Spinal cord (tissue), 10 donors: ENCODE measurements at places on chromosomes 3 and 15.

GRCh38 chr15:101450403-101451265 is 38.9 kb downstream of the PCSK6 start:
- DNase-seq: no peak

GRCh38 chr3:195911946-195912270 is 3.6 kb upstream of the TNK2 start:
- DNase-seq: no peak

DNA sequence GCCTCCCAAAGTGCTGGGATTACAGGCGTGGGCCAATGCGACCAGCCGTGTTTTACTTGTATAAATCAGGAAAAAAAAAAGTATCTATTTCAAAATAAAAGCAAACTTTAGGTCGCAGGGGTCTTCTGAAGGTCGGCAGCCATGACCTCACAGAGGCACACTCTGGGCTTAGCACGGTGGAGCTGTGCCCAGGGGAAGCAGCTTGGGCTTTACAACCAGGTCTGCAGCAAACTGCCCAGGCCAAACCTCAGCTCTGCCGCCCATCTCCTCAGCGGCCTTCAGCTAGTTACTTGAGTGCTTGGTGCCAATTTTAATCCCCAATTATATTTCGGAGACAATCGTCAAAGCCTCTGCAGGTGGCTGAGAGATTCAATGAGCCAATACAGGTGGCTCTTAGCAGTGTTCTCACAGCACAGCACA is 30.1 kb downstream of the ZDHHC19 start:
- no peak for DNase-seq

GRCh38 chr3:58013973-58014649 is 5.9 kb downstream of the FLNB start:
- DNase-seq: peak; percentile 56

DNA sequence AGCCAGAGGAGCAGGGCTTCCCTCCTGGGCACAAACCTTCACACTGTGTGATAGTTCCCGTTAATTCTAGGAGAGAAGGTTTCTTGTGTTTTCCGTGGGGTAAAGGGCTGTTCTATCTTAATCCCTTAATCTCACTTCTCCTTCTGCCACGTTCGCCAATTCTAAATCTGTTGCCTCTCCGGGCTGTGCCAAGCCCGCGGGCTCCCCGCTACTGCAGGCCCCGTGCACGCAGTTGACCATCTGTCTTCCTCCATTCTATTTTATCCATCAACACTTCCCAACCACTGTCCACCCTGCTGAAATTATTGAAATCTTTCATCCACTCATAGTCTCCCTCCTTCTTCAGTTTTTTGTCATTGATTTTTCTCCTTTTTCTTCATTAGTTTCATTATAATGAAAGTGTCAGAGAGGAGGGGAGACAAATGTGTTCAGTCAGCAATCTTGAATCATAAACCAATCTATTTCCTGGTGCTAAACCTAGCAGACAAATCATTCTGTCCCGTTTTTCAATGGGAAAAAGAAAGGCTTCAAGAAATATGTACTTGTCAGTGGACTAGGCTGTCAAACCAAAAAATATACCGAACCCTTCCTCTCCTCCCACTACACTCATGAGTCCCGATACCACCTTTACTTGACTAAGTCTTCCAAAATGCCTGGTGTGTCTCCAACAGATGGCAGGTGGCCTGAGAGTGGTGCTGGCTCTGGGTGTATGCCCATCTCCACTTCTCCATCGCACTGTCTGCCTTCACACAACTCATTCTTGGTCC is 39.6 kb downstream of the SLCO2A1 start:
- no peak for DNase-seq

GRCh38 chr3:13574798-13575451 is 26.0 kb downstream of the FBLN2 start:
- no peak for DNase-seq

- DNase-seq: no peak
Measured at GRCh38 chr3:48123346-48123745, 64.9 kb downstream of the CDC25A start.
